Lower lobe of right lung (tissue), 2 donors: ENCODE measurements at places on chromosomes 5 and 9. TPM values are rescaled to one million over a fixed set of nuclear protein-coding genes. Genes with fewer than 3 reads are reported as not detected.

DNA sequence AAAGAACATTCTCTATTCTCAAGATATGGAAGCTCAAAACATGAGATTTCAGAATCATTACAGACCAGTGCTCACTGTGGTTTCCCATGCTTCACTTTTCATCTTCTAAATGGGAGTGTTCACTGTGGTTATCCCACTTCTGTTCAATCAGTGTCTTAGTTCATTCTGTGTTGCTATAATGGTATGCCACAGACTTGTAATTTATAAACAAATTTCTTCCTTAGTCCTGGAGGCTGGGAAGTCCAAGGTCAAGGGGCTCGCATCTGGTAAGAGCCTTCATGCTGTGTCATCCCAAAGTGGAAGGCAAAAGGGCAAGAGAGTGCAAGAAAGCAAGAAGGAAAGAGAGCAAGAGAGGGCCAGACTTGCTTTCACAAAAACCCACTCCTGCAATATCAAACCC lies 146.3 kb downstream of the TTC39B start:
- no peak overlapping the region for H3K4me3 ChIP-seq
- H3K27me3 ChIP-seq = no peaks in the 10 kb centered on the region
- H3K4me1 ChIP-seq = no peaks in the 10 kb centered on the region
- H3K36me3 ChIP-seq = no peaks in the 10 kb centered on the region
- H3K27ac ChIP-seq = no peak overlapping the region

DNA sequence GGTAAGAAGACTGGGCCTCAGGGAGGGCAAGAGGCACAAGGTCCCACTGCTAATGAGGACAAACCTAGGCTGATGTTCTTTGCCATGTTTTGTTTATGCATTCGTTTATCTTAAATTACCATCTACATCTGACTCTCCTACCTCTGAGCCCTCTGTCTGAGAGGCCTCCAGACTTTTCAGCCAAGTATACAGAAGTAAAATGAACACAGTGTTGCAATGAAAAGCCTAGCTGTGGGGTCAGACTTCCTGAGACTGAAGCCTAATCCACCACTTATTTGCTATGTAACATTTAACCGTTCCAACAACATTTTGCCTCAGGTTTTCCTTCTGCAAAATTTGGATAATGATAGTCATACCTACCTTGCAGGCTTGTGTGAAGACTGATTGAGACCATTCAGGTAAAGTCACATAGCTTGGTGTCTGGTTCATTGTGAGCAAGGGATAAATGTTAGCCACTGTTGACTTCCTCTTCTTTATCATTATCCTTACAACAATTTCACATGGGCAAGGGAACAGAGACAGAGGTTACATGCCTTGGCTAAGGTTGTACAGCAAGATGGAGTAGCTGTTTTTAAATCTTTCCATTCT lies 374.9 kb upstream of the CLINT1 start:
- no peaks in the 10 kb centered on the region for H3K4me1 ChIP-seq
- H3K27ac ChIP-seq = no peak overlapping the region
- DNase-seq = no peak
- no peaks in the 10 kb centered on the region for H3K36me3 ChIP-seq
- no peaks in the 10 kb centered on the region for H3K27me3 ChIP-seq
- no peak overlapping the region for H3K4me3 ChIP-seq

DNA sequence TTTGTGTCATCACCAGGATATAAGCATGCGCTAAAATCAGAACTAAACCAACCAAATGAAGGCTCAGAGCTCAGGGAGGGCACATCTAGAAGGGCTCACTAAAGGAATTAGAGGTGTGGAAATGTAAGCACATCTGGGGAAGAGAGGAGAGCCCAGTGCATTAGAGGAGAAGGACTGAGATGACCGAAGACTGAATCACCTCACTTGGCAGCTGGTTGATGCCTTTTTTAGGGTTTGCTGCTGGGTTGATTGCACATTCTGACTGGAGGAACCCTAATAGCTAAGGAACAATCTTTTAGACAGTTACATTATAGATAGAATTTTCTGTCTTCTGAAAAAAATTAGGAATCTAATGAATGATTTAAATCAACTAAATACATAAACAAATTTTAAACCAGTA lies 8.2 kb upstream of the IFNA21 start:
- H3K4me1 ChIP-seq = no peaks in the 10 kb centered on the region
- no peaks in the 10 kb centered on the region for H3K36me3 ChIP-seq
- H3K4me3 ChIP-seq = no peak overlapping the region
- DNase-seq = no peak
- H3K27me3 ChIP-seq = no peaks in the 10 kb centered on the region

DNA sequence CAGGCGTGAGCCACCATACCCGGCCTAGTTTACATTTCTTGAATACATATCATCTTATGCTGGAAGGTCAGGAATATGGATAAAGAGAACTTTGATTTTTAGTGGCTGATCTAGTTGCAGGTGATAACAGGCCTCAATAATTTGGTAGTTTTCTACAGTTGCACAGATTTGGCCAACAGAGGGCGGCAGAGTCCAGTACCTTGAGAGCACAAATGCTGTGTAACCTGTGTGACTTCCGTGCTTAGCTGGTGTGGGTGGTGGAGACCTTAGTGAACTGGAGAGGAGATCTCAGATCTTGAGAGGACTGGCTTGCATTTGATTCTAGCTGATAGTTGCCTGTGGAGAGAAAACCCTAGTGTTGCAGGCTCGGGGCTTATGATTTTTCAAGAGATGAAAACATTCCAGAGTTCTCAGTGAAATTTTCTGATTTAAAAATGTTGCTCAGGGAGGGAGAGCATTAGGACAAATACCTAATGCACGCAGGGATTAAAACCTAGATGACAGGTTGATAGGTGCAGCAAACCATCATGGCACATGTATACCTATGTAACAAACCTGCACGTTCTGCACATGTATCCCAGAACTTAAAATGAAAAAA lies 17.4 kb upstream of the GPR151 start:
- no peaks in the 10 kb centered on the region for H3K27me3 ChIP-seq
- H3K27ac ChIP-seq = no peak overlapping the region
- no peaks in the 10 kb centered on the region for H3K36me3 ChIP-seq
- no peaks in the 10 kb centered on the region for H3K4me1 ChIP-seq
- H3K4me3 ChIP-seq = no peak overlapping the region

GRCh38 chr5:20609126-20609525 lies 621.1 kb upstream of the CDH18 start:
- no peaks in the 10 kb centered on the region for H3K4me1 ChIP-seq
- no peak for DNase-seq
- H3K27me3 ChIP-seq = no peaks in the 10 kb centered on the region
- no peaks in the 10 kb centered on the region for H3K36me3 ChIP-seq
- no peak overlapping the region for H3K27ac ChIP-seq
- no peak overlapping the region for H3K4me3 ChIP-seq

DNA sequence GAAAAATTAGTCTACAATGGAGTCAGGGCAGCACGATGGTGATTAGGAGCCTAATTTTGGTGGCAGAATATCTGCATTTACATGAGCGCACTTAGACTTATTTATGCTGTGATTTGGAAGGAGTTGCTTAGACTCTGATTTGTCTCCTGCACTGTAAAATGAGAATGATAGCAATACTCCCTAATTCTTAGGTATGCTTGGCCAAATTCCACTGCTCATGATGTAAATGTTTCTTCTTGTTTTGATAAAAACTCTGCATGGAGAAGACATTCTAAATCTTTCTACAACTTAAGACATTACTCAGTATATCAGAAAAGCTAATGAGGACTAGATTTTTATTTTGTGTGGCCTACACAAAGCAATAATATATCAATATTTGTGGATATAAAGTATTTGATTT lies 205.4 kb downstream of the CDH18 start:
- no peaks in the 10 kb centered on the region for H3K36me3 ChIP-seq
- H3K27me3 ChIP-seq = no peaks in the 10 kb centered on the region
- no peak overlapping the region for H3K4me3 ChIP-seq

Gene PRELID1
- total RNA-seq = 101 TPM

Gene CKMT2
- total RNA-seq = 1.4 TPM

Gene GPX8
- 10.8 TPM for total RNA-seq

DNA sequence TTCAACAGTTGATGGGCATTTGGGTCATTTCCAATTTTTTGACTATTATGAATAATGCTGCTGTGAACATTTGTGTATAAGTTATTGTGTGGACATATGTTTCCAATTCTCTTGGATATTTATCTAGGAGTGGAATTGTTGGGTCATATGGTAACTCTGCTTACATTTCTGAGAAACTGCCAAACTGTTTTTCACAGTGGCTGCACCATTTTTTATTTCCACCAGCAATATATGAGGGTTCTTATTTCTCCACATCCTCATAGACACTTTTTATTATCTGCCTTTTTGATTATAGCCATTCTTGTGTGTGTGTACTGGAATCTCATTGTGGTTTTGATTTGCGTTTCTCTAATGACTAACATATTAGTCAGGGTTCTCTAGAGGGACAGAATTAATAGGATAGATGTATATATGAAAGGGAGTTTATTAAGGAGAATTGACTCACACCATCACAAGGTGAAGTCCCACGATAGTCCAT lies 14.7 kb upstream of the MED27 start:
- no peaks in the 10 kb centered on the region for H3K4me1 ChIP-seq
- H3K4me3 ChIP-seq = no peak overlapping the region
- no peak overlapping the region for H3K27ac ChIP-seq
- no peak for DNase-seq
- H3K36me3 ChIP-seq = no peaks in the 10 kb centered on the region
